Hematopoietic multipotent progenitor cell treated with erythropoietin and hydrocortisone succinate and interleukin-3 and kit ligand, for 4 days (in vitro differentiated cells): ENCODE measurements at places on chromosomes 1 and 21.
A peak's percentile ranks its signal among the peaks of the same experiment; 100 is the strongest.

DNA sequence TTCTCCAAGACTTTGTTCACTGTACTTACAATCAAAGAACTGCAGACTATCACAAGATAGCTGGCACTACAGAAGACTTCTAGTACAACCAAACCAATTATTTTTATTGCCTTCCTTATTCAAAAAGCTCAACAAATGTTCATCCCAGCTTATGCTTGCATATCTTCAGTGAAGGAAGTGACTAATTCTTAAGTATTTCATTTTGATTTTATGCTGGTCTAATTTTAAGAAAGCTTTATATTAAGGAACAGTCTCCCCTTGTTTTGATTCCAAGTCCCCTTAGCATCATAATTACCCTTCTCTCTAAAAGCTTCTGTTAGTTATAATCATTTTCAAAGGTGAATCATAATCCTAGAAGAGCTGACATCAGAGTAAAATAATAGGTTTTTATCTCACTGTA lies 132.9 kb downstream of the LRRIQ3 start:
- no peak for DNase-seq

DNA sequence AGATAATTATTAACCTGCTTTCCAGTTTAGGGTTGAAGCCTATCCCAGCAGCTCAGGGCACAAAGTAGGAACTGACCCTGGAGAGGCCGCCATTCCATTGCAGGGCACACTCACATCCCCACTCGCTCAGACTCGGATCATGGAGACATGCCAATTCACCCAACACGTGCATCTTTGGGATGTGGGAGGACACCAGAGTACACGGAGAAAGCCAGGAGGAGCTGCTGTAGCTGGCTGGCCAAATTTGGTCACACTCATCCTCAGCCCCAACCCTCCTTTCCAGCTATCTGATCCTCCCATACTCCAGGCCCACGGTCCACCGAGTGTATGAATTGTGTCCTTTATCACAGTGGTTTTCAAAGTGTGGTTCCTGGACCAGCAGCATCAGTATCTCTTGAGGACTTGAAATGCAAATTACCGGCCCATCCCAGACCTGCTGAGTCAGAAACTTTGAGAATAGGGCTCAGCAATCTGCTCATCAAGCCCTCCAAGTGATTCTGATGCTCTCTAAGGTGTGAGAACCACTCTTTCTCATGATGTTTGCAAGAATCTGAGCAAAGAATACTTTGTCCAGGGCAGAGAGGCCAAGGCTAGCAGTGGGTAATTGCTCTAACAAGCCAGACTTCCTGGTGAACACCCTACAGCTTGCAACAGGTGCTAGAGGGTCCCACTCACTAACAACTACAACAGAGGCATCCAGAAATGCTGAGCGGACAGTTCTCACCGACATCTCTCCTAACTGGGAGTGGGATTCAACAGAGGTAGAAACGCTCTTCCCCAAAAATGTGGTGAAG lies 26.3 kb downstream of the IER5 start:
- no peak for DNase-seq

- no peak for DNase-seq
Observed at GRCh38 chr1:172932981-172933380, 117.8 kb downstream of the TNFSF18 start.

- DNase-seq: peak; percentile 73
Observed at GRCh38 chr1:62144238-62144831, 50.3 kb upstream of the L1TD1 start.

GRCh38 chr1:38006008-38006828 lies 904 bp upstream of the FHL3 start:
- no peak for DNase-seq

DNA sequence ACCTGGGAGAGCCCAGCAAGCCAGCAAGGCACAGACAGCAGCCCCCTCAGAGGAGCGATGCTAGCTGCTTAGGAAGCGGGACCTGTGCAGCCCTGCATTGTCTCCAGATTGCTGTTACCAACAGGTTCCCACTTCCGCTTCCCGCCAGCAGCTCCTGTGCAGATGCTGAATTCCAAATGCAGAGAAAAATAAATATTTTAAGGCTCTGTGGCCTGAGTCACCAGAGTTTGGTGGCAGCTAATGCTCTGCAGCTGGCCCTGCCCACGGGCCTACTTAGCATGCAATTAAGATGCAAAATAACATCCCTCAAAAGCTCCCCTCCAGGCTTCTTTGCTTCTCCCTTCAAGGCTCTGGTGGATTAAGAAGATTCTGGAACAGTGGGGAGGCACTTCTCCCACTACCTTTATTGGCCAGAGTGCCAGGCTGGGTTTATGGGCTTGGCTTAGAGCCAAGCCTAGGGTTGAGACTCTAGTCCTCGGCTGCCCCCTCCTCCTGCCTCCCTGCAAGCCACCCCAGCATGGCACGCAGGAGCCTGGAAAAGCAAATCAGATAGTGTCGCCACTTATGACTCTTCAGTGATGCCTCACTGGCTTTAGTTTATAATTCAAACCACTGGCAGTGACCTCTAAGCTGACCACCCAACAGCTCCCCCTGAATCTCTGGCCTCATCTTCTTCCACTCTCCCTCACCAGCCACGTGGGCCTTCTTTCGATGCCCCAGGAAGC lies 207.1 kb upstream of the ZC3H12A start:
- no peak for DNase-seq

- no peak for DNase-seq
Observed at GRCh38 chr1:71464016-71464415, 383.2 kb upstream of the ZRANB2 start.

DNA sequence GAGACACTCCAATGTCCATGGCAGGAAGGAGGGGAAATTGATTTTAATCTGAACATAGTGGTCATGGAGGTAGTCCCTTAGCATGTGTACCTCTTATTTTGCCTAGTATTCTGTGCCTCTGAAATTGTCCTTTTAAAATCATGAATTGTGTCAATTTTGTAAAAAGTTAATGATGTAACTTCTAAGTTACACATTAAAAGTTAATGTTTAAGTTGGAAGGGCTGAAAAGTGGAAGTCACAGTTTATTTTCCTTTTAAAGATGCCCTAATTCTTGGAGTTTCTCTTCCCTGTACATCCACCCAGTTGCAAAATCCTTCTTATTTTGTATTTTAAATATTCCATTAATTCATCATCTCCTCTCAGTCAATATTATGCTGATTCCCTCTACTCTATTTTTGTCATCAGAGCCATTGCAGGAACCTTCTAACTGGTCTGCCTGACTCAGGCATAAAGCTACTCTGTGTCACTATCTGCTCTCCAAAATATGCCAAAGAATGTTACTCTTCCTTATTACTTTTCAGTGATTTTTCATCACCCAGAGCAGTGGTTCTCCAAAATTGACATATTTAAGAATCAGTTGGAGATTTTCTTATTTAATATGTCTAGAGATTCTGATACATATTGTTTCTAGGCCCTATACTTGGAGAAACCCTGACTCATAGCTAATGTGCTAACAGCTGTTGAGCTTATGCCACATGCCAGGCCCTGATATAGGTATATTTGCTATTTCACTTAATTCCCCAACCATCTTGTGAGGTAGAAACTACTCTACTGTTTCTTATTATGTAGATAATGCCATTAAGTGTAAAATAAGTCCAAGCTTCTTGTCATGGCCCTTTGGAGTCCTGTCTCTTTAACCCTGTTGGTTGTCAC lies 5.1 kb downstream of the HOOK1 start:
- peak; percentile 13 for DNase-seq

- peak; percentile 78 for DNase-seq
Observed at GRCh38 chr21:45074048-45074817, at the start of gene ADARB1. ADARB1 (plus strand) TSS chr21:45074580; CDS start chr21:45171657, 97,077 bp downstream.

DNA sequence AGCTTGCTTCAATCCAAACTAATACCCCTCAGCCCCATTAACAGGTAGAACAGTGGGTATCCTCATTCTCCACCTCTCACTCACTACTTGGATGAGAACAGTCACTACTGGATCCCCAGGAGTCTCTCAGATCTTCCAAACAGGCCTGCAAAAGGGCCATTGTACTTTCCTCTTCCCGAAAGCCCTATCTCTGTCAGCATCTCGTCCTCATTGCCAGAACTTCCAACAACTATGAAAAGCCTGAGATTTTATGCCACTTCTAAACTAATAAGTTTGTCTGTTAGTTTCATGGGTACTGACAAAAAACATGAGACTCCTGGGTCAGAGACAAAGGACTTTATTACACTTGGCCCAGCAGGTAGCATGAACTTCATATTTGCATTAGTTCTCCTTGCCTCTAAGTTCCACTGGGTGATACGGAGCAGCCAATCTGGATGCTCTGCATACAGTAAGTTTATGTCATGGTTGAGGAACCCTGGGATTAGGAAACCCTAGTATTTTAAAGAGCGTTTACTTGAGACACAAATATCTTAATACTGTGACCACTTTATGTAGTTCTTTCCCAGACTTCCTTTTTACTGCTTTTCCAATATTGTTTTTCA lies 38.1 kb downstream of the VANGL2 start:
- no peak for DNase-seq
